Body of pancreas (tissue), 4 donors: ENCODE measurements at places on chromosomes 12 and 14.

DNA sequence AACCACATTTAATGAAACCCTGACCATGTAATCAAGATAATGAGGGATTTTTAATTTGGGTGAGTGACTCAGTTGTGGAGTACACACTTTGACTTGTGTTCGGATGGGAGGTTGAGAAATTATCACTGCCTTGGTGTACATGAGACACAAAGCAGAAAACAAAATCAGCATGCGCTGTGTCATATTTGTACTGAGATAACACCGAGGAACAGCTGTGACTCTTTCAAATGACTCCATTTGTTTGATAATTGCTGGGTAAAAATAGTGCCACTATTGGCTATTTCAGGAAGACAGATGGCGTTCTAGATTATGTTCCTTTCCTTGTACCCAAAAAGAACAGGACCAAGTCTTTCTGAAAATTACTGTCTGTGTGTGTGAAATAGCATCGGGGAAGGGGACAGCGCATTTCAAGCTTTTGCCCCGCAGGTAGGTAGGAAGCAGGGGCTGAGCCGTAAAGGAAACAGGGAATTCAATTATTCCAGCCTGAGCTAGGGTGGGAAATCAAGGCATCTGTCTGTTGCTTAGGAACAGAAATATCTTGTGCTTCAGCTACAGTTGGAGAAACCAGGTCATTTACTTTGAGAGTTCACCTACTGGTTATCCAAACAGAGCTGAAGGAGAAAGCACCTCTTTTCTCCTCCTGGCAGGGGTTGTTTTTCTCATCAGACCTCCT, 114.3 kb downstream of the SNAPC1 start:
- no peak for DNase-seq

DNA sequence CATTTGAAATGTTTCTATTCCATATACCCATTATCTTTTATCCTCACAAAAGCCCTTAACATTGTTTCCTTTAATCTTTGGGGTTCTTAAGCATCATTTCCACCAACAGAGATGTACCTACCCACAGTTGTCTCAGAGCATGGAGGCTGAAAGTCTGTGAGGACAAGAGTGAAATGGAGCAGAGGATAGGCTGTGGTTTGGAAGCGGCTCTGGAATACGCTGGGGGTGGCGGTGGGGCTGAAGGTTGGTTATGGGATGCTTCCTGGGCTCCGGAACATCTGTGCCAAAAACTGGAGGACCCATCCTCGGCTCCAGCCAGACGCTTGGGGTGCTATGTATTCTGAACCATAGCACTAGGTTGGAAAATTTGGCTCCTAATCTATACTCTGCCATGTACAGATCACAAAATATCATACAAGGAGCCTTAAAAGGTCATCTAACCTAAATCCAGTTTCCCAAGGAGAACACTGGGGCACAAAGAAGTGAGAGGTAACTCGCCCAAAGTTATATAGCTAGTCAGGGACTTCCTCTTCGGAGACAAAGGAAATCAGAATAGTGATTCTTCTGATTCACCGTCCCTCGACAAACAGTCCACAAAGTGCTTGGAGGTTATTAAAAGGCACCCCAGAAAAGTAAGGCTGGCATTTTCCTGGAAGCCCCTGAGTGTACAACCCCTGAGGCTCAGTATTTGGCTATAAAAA, 2.5 kb downstream of the PPP1R3E start:
- no peak for DNase-seq

DNA sequence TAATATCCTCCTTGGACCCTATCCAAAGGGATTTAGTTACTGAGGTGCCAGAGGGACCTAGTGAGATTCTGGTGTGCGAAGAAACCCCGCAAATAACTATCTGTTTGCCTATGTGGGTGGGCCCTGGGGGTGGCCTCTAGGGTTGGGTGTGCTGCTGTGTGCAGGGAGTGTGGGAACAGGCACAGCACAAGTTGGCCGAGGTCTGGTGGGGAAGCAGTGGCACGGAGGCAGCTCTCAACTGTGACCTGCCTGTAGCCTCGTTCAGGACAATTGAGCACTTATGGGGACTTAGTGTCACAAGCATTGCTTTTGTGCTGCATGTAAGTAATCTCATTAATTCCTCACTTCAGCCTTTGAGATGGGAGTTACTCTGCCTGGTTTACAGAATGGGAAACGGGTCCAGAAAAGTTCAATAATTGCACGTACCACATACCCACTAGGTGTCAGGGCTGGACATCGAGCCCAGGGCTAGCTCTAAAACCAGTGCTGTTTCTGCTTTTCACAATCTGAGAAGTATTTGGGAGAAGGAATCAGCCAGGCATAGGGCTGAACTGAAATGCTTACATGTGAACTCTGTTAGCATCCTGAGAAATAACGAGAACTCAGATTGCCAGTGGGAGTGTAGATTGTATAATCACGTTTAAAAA, 58.8 kb downstream of the TECPR2 start:
- DNase-seq, result no peak

GRCh38 chr14:104023325-104024055, 62.0 kb upstream of the ASPG start:
- no peak for DNase-seq

DNA sequence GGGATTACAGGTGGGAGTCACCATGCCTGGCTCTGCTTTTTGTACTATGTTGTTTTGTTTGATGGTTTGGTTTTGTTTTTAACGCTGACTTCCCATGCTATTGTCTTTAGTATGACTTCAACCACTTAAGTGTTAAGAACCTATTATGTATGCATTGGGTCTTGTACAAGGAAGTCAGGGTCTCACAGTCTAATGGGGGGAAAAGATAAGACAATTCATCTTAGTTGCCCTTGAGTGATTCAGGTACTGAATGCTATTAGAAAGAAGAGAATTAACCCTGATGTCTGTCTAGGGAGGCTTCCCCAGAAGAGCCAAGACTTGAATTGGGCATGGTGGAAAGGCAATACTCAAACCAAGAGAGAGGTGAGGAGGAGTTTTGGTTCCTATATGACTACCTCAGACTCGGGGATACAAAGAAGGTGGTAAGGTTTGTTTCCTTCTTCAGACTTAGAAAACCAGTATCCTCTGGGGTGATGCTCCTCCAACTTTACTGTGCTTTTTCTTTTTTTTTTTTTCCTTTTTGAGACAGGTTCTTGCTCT, 64.6 kb downstream of the SUSD6 start:
- DNase-seq, result no peak

GRCh38 chr12:21026302-21026701, 104.7 kb upstream of the SLCO1B1 start:
- no peak for DNase-seq

GRCh38 chr12:94123127-94123526, 25.2 kb upstream of the PLXNC1 start:
- DNase-seq, result no peak

DNA sequence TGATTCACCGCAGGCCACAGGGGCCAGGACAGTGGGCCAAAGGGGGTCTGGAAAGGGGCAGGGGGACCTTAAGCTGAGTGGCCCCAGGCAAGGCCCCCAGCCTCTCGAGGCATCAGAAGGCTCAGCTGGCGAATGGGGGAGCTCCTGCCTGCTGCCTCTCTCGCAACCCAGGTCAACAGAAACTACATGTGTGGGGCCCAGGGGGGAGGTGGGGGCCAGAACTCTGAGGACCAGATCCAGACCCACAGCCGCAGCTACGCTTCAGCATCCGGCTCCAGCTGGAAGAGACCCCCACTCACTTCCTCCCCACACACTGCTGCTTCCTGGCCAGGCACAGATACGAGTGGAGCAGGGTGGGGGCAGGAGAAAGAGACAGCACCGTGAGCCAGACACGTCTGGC, 46.5 kb downstream of the NCOR2 start:
- DNase-seq, result no peak
